ENCODE measurements at places on chromosomes 6 and 20. TPM values are rescaled to one million over a fixed set of nuclear protein-coding genes. Genes with fewer than 3 reads are reported as not detected.

CDH22 gene
- 1.5 TPM for total RNA-seq

GRCh38 chr6:126039284-126039683 is 52.9 kb downstream of the TRMT11 start:
- H3K36me3 ChIP-seq = no peaks in the 10 kb centered on the region
- DNase-seq = no peak
- no peak overlapping the region for H3K4me3 ChIP-seq
- H3K4me1 ChIP-seq = peaks cover 2% of the 10 kb centered on the region

ARG1 gene
- total RNA-seq = not detected

SAMD5 gene
- total RNA-seq = 3.9 TPM

ADGRG6 gene
- 2.2 TPM for total RNA-seq

DNA sequence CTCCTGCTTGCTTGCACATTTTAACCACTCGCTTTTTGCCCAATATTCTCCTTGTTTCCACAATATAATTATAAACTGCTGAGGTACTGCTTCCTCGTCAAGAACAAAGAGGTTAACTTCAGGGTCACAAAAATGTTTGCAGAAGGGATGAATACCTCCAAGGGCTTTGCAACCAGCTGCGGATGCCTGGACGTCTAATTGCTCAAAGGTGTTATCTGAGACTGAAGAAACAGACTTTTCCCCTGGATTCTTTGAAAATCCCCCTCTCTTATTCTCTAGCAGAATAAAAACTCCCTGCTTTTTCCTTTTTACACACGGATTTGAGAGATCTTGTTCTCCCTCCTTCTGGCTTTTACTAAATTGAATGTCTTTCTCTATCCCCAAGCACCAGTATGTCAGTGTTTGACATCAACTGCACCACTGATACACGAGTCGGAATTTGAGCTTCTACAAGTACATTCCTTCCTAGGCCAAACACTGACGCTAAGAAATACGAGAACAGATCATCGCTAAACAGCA is 336 bp upstream of the SMPDL3A start:
- H3K27ac ChIP-seq = peak overlapping the region; percentile 95
- peak overlapping the region; percentile 73 for H3K4me3 ChIP-seq
- no peaks in the 10 kb centered on the region for H3K36me3 ChIP-seq
- DNase-seq = no peak
- H3K27me3 ChIP-seq = no peaks in the 10 kb centered on the region
- H3K4me1 ChIP-seq = peaks cover 2% of the 10 kb centered on the region

- H3K27me3 ChIP-seq = no peaks in the 10 kb centered on the region
- H3K4me3 ChIP-seq = no peak overlapping the region
- H3K36me3 ChIP-seq = no peaks in the 10 kb centered on the region
- DNase-seq = no peak
- no peaks in the 10 kb centered on the region for H3K4me1 ChIP-seq
Observed at GRCh38 chr6:106885679-106886078, 88.8 kb downstream of the CD24 start.

- no peak overlapping the region for H3K4me3 ChIP-seq
- DNase-seq = no peak
- H3K4me1 ChIP-seq = no peaks in the 10 kb centered on the region
- H3K27ac ChIP-seq = no peak overlapping the region
- H3K36me3 ChIP-seq = no peaks in the 10 kb centered on the region
Observed at GRCh38 chr6:142810952-142811514, 133.9 kb downstream of the HIVEP2 start.

PRL gene
- not detected for total RNA-seq

GRCh38 chr6:80489911-80490635 is 383.6 kb downstream of the BCKDHB start:
- no peaks in the 10 kb centered on the region for H3K36me3 ChIP-seq
- DNase-seq = no peak
- H3K4me1 ChIP-seq = no peaks in the 10 kb centered on the region
- H3K27me3 ChIP-seq = no peaks in the 10 kb centered on the region

C4B gene
- total RNA-seq = 694 TPM

DNA sequence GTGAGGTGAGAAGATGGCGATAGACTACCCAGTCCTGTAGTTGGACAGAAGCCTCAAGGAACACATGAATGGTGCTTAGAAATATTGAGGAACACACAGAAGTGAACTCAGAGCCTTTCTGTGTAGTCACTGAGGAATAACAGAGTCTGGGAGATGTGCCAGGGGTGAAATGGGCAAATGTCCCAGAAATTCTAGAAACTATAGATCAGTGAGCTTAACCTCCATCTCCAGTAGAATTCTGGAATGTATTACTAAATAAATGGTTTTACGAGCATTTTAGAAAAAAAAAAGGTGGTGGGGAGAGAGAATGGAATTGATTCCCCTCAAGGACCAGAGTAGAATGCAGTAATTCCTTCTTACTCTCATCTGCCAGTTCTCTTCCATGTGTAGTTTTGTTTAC is 380.0 kb downstream of the LMBRD1 start:
- no peak for DNase-seq
- no peak overlapping the region for H3K4me3 ChIP-seq
- no peaks in the 10 kb centered on the region for H3K27me3 ChIP-seq
- no peak overlapping the region for H3K27ac ChIP-seq

CCM2L gene
- total RNA-seq = 1.4 TPM

DNA sequence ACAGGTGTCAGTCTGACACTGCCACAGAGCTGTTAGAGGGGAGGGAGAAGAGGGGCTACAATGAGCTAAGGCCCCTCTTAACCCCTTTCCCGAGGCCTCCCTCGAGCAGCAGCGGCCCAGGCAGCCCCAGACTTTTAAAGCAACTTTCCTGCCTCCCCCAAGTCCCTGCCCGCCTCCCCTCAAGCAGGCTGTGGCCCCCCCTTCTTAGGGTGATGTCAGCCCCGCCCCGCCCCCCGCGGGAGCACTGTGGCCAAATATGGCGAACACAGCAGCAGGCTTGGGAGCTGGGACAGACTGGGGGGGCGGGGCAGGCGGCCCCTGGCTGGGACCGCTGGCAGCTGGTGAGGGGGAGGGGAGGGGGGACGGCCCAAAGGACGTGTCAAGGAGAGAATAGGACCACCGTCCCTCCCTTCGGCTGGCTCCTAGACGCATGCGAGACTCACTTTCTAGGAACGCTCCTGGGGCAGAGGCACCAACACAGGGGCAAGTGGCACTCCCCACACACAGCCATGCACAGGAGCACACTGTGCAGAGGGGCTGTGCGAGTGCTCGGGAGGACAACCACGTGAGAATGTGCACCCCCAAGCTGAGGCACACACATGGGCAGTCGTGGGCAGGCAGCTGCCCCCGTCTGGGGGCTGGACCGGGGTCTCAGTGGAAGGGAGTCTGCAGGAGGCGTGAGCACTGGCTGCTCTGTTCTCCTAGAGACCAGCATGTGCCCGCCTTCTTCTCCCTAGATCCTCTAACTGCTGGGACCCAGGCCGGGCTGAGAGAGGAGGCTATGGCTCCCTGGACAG is 6.7 kb downstream of the TEAD3 start:
- H3K27me3 ChIP-seq = no peaks in the 10 kb centered on the region
- peaks cover 56% of the 10 kb centered on the region for H3K4me1 ChIP-seq
- H3K36me3 ChIP-seq = no peaks in the 10 kb centered on the region

GRCh38 chr6:4589295-4589694 is 186.9 kb upstream of the CDYL start:
- no peaks in the 10 kb centered on the region for H3K27me3 ChIP-seq
- no peak overlapping the region for H3K4me3 ChIP-seq
- no peak overlapping the region for H3K27ac ChIP-seq

GRCh38 chr6:74181471-74181870 is 485.5 kb downstream of the CD109 start:
- H3K27ac ChIP-seq = no peak overlapping the region
- DNase-seq = no peak
- H3K27me3 ChIP-seq = no peaks in the 10 kb centered on the region
- H3K4me1 ChIP-seq = no peaks in the 10 kb centered on the region

DNA sequence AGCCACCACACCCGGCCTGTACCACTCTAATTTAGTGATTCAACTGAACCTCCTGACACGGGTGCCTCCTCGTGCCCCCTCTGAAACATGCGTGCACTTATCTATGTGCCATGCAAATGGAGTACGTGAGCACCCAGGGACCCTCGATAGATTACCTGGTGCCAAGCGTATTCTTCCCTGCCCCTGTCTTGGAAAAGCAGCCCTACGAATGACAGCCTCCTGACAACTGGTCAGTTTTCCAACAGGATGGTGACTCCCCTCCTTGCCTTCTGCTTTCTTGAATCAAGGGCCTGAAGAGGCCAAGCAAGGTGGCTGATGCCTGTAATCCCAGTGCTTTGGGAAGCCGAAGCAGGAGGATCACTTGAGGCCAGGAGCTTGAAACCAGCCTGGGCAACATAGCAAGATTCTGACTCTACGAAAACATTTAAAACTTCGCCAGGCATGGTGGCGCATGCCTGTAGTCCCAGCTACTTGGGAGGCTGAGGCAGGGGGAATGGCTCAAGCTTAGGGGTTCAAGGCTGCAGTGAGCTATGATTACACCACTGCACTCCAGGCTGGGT is 25.4 kb upstream of the SYNJ2 start:
- H3K4me3 ChIP-seq = no peak overlapping the region
- no peak for DNase-seq
- no peaks in the 10 kb centered on the region for H3K27me3 ChIP-seq
- H3K36me3 ChIP-seq = no peaks in the 10 kb centered on the region
- H3K4me1 ChIP-seq = peaks cover 5% of the 10 kb centered on the region
- H3K27ac ChIP-seq = no peak overlapping the region

R3HDML gene
- not detected for total RNA-seq

DNA sequence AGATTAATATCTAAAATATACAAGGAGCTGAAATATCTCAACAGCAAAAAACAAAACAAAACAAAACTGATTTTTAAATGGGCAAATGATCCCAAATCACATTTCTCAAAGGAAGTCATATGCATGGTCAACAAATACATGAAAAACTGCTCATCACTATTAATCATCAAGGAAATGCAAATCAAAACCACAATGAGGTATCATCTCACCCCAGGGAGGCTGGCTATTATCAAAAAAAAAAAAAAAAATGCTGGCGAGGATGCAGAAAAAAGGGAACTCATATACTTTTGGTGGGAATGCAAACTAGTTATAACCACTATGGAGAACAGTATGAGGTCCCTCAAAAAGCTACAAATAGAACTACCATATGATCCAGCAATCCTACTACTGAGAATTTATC is 34.6 kb downstream of the REPS1 start:
- no peak overlapping the region for H3K27ac ChIP-seq
- no peaks in the 10 kb centered on the region for H3K36me3 ChIP-seq
- no peak overlapping the region for H3K4me3 ChIP-seq
- peaks cover 1% of the 10 kb centered on the region for H3K4me1 ChIP-seq
- DNase-seq = no peak

- H3K27me3 ChIP-seq = no peaks in the 10 kb centered on the region
- no peak for DNase-seq
- no peak overlapping the region for H3K27ac ChIP-seq
- H3K36me3 ChIP-seq = no peaks in the 10 kb centered on the region
- peaks cover 2% of the 10 kb centered on the region for H3K4me1 ChIP-seq
- H3K4me3 ChIP-seq = no peak overlapping the region
Observed at GRCh38 chr6:132964101-132964867, 149.9 kb downstream of the RPS12 start.

BMP7 gene
- total RNA-seq = 1.3 TPM

DNA sequence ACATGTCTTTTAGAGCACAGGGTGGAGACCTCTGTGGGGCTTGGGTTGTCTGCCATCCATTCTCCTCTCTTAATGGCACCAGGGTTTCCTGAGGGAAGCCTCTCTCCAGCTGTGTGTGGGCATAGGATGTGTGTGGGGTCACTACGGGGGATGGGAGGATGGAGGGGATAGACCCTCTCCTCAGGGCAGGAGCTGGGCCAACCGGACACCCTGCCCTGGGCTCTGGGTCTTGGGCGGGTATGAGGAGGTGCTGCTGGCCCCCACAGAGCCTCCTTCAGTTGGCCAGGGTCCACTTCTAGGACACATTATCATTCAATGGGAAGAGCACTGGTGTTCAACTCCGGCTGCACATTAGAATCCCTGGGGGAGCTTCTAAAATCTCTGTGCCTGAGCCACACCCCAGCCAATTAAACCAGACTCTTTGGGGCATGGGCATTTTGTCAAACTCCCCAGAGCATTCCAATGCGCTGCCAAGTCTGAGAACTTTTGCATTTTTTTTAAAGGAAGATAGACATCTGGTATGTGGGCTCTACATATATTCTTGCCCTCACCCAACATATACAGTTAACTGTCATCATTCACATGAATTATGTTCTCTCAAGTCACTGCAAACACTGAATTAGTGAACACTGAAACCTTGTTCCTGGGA is 38.5 kb downstream of the TRAM2 start:
- no peak overlapping the region for H3K4me3 ChIP-seq
- no peak overlapping the region for H3K27ac ChIP-seq
- no peak for DNase-seq

SCAF8 gene
- total RNA-seq = 38.9 TPM

ADGRF5 gene
- total RNA-seq = 5.3 TPM

PSORS1C2 gene
- total RNA-seq = not detected

DNA sequence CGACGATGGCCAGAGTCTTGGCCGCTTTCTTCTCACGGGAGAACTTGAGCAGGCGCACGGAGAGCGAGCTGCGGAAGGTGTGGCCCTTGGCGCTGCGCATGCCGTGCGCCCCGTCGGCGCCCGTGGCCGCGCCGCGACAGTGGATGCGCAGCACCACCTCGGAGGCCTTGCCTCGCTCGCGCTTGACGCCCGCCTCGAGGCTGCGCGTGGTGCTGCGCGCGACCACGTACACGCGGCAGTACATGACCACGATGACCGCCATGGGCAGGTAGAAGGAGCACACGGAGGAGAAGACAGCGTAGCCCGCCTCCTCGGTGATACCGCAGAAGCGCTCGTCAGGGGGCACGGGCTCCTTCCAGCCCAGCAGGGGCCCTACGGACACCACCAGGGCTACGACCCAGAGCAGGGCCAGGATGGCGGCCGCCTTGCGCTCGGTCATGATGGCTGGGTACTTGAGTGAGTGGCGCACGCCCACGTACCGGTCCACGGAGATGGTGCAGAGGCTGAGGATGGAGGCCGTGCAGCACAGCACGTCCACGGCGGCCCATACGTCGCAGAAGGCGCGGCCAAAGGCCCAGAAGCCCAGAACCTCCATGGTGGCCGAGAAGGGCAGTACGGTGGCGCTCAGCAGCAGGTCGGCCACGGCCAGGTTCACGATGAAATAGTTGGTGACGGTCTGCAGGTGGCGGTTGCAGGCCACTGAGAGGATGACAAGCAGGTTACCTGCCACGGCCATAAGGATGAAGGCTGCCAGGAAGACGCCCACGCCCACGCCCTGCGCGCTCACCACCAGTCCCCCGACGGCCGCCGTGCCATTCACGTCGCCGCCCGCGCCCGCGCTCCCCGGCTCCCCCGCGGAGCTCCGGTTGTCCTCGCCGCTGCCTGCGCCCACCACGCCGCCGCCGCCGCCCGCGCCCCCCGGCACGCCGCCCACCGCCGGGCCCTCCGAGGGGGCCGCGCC is 232.8 kb upstream of the RNF24 start:
- no peaks in the 10 kb centered on the region for H3K36me3 ChIP-seq
- H3K27ac ChIP-seq = no peak overlapping the region
- DNase-seq = no peak
- H3K27me3 ChIP-seq = no peaks in the 10 kb centered on the region
- no peak overlapping the region for H3K4me3 ChIP-seq
- peaks cover 2% of the 10 kb centered on the region for H3K4me1 ChIP-seq

APCDD1L gene
- total RNA-seq = not detected

HLA-DRB5 gene
- total RNA-seq = 0.72 TPM

- no peak for DNase-seq
- H3K36me3 ChIP-seq = no peaks in the 10 kb centered on the region
- no peak overlapping the region for H3K4me3 ChIP-seq
- no peaks in the 10 kb centered on the region for H3K27me3 ChIP-seq
Observed at GRCh38 chr6:48990739-48991138, 472.3 kb downstream of the MMUT start.

TSPO2 gene
- total RNA-seq = not detected

ADGRF1 gene
- not detected for total RNA-seq

KIAA0408 gene
- 5.0 TPM for total RNA-seq

PRSS35 gene
- 4.7 TPM for total RNA-seq

All from ovary (tissue), 10 donors.